ENCODE measurements at places on chromosomes 1 and 21. TPM values are rescaled to one million over a fixed set of nuclear protein-coding genes. Genes with fewer than 3 reads are reported as not detected.

Gene TRNP1
- 0.69 TPM for total RNA-seq

Gene CDA
- not detected for total RNA-seq

Gene RAB42
- total RNA-seq: 0.09 TPM

Gene ARHGEF16
- total RNA-seq: not detected

Gene TNFRSF8
- 15.7 TPM for total RNA-seq

Gene SPATA46
- total RNA-seq: not detected

Gene ADCY10
- total RNA-seq: 0.11 TPM

Gene ZNF669
- total RNA-seq: 6.9 TPM

Gene GJB5
- total RNA-seq: not detected

Gene OR2T29
- total RNA-seq: not detected

Gene DNAI4
- 0.87 TPM for total RNA-seq

Gene NPR1
- total RNA-seq: 0.04 TPM

Gene LIN28A
- not detected for total RNA-seq

Gene OBSCN
- 20.5 TPM for total RNA-seq

Gene ELAPOR1
- total RNA-seq: 7.1 TPM

Gene TAS1R3
- total RNA-seq: 0.41 TPM

Gene CLCA1
- total RNA-seq: not detected

Gene MYOG
- total RNA-seq: not detected

Gene S100B
- not detected for total RNA-seq

Gene KRTAP19-1
- total RNA-seq: not detected

Gene OR6Y1
- total RNA-seq: not detected

Gene OR2T11
- not detected for total RNA-seq

Gene FCRL5
- total RNA-seq: not detected

Gene LAD1
- total RNA-seq: not detected

Gene FLG
- not detected for total RNA-seq

Gene EPHA2
- 0.19 TPM for total RNA-seq

Gene ANP32E
- 212 TPM for total RNA-seq

Gene UTS2
- not detected for total RNA-seq

Gene EXTL1
- total RNA-seq: not detected

Measured in activated CD4-positive, alpha-beta T cell treated with anti-CD3 and anti-CD28 coated beads for 36 hours (primary cell).